ENCODE measurements at places on chromosomes 3 and 15. TPM values are rescaled to one million over a fixed set of nuclear protein-coding genes. Genes with fewer than 3 reads are reported as not detected.

Gene PRSS50
- 0.46 TPM for polyA plus RNA-seq

DNA sequence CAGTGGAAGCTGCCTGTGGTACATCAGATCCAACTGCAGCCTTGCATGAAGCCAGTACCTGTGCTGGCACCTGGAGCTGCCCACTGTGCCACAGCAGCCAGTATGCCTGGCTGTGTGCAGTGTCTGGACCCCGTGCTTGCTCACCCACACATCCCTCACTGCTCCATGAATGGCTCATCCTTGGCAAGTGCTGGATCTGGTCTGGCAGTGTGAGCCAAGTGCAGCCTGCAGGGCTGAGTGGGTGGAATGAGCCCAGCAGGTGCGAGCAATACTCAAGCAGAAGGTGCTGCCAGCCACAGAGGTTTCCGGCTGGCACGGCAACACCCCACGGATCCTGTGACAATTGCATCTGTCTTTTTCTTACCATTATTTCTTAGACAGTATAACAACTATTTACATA lies 488.2 kb upstream of the ROBO2 start:
- no peak for DNase-seq

GRCh38 chr15:70440416-70441138 lies 322.8 kb downstream of the UACA start:
- DNase-seq: no peak

DNA sequence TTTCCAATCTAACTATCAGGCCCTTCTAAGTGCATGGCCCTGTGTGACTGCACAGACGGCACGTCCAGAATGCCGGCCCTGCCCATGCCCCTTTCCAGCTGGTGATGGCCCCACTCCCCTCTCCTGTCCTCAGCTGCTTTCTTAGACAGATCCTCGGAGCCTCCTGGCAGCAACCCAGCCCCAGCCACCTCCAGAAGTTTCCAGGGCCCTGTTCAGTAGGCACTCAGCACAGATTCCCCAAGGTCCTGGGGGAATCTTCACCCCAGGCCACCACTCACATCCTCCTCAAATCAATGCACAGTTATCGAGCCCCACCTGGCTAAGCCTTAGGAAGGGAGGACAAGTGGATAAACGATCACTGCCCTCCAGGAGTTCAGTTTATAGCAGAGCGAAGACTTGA lies 1.4 kb upstream of the CRABP1 start:
- DNase-seq: no peak

- DNase-seq: no peak
Observed at GRCh38 chr3:62557983-62558382, 184.6 kb upstream of the FEZF2 start.

Gene PATL2
- 0.44 TPM for polyA plus RNA-seq

Gene TTC23
- polyA plus RNA-seq: 5.7 TPM

GRCh38 chr3:144282313-144282712 lies 310.7 kb downstream of the DIPK2A start:
- no peak for DNase-seq

DNA sequence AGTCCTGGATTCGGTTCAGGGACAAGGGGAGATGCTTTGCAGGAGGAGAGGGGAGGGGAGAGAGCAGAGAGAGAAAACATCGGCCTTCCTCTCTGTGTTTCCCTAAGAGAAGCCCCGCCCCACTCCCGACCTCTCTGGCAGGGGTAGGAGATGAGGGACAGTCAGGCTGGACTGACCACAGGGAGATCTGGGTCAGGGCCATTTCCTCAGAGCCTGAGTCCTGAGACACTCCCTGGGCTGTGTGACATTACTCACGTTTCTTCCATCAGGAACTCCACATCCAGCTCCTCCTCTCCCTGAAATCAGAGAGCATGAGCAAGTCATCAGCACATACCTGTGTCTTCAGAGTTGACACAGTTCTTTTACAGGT lies 9.1 kb downstream of the PLA2G4D start:
- no peak for DNase-seq

DNA sequence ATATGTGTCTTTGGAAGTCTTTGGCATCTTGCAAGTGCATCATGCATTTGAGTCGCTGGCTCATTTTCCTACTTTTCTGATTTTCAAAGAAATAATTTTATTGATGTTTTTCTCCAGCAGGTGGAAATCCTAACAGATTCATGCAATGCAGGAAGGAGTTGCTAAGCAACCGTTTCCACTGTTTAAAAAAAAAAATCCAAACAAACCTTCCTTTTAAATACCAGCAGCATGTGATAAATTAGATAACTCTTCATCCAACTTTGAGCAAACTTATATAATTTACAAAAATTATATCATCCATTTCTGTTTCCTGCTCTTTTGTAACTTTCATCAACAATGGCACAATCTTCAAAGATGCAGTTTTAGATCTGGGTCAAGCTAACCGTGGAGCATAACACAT lies 364.1 kb downstream of the MFSD1 start:
- no peak for DNase-seq

DNA sequence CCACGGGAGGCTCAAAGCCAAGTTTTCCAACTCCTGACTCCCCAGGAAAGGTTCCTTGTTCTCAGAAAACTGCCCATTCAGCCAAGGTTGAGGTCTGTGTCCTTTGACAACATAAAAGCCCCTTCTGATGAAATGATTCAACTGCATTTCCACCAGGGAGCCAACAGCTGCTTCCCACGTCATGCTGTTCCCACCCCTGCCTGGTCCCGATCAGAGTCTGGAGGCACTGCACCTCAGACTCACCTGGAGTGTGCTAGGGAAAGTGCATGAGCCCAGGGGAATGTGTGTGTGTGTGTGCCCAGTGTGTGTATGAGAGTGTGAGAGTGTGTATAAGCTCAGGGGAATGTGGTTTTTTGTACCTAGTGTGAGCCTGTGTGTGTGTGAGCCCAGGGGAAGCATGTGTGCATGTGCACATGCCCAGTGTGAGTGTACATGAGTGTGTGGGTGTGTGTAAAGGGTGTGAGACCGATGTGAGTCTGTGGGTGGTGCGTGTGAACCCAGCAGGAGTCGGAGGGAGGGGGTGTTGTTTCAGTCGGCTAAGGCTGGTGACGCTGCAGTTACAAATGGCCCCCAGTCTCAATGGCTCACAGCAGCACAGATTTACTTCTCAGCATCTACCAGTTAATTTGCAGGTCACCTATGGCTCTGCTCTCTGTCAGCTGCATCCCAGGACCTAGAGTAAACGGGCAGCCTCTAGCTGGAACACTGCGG lies 20.3 kb upstream of the SLC6A1 start:
- no peak for DNase-seq

- DNase-seq: no peak
Observed at GRCh38 chr3:129758306-129758705, 135.2 kb downstream of the TMCC1 start.

DNA sequence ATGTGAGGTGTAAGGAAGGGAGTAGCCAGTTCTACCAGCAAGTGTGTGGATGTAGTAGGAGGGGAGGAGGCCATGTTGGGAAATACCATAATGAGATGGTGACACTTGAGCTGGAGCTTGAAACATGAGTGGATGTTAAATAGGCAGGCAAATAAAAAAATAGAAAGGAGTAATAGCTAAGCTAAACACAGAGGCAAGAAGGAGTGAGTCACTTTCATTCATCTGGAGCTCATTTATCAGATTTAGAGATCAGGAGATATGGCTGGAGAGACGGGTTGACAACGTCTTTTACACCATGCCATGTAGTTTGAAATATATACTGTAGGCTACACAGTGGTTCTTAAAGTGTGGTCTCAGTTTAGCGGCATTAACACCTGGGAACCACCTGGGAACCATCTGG lies 390.5 kb downstream of the DIPK2A start:
- no peak for DNase-seq

DNA sequence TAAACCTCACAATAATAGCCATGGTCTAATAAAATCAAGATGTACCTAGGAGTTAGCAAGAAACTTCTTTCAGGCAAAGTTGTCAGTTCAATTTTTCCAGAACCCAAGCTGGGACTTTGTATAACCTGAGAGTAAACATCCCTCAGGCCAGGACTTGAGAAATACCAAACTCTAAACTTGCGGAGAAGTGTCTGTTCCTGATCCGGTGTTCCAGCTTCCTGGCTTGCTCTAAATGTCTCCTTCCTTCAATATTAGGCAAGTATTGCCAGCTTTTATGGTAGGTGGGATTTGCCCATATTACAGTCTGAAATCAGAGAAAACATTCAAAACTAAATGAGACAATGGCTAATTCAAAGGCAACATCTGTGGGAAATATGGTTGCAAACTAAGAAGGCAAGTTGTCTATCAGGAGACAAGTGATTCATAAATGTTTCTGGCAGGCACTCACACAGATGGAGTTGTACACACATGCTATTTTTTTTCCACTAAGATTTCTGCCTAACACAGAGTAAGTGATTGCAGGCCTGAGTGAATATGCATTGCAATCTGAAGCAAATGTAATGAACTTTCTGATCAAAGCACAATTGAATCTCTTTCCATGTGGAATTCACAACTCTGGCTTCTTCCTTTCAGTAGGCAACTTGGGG lies 88.3 kb upstream of the COL8A1 start:
- no peak for DNase-seq

- no peak for DNase-seq
Observed at GRCh38 chr15:87167055-87167454, 1087.4 kb downstream of the AGBL1 start.

Gene KLF15
- polyA plus RNA-seq: 70.6 TPM

Gene GABRR3
- polyA plus RNA-seq: not detected

- no peak for DNase-seq
Observed at GRCh38 chr3:25678581-25678980, 13.9 kb upstream of the TOP2B start.

GRCh38 chr3:133369068-133369440 lies 30.8 kb upstream of the BFSP2 start:
- no peak for DNase-seq

Measured in heart left ventricle (tissue), 16 donors.